ENCODE measurements at places on chromosomes 1 and 21.

DNA sequence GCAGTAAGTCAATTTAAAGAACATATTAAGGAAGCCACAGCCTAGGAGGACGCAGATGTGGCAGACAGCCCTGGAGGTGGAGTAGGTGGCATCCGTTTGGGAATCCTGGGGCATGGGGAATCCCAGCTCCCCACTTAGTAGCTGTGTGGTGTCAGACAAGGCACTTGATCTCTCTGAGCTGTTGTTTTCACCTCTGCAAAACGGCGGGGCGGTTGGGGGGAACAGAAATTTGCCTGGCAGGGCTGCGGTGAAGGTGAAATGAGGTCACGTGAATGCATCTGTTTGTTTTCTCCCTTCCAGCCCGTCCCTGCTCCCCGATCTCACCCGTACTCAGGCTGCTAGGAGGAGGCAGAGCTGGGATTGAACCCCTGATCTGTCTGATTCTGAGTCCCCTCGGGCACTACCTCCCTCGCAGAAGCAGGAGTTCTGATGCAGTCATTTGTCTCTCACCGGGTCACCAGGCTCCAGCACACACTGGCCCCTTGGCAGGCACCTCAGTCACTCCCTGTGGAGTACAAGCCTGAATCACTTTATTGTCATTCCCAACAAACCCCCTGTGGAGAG, 2.2 kb upstream of the LAPTM5 start:
- DNase-seq, result peak; percentile 54

- DNase-seq, result peak; percentile 65
Observed at GRCh38 chr1:235417086-235417697, 50.0 kb downstream of the TBCE start.

DNA sequence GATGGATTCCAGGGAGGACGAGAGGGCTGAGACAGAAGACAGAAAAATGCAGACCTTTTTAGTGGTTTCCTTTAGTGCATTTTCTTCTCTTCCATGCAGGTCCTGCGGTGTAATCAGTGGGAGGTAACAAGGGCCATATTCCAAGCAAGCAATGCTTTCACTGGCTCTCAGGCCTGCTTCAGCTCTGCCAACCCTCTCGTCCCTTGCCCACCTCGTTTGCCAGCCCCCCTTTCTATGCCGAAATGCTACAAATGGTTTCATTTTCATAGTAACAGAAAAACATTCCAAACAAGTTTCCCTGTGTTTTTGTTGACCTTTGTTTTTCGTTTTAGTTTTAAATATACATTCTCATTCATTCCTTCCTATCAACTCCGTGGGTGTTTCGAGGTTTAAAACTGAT, 443.1 kb downstream of the TTLL7 start:
- DNase-seq, result no peak

GRCh38 chr1:191876631-191877030, 281.6 kb upstream of the RGS18 start:
- no peak for DNase-seq

GRCh38 chr1:116076831-116077230, 34.4 kb upstream of the MAB21L3 start:
- DNase-seq, result no peak

- no peak for DNase-seq
Observed at GRCh38 chr1:214588963-214589597, 13.9 kb upstream of the CENPF start.

DNA sequence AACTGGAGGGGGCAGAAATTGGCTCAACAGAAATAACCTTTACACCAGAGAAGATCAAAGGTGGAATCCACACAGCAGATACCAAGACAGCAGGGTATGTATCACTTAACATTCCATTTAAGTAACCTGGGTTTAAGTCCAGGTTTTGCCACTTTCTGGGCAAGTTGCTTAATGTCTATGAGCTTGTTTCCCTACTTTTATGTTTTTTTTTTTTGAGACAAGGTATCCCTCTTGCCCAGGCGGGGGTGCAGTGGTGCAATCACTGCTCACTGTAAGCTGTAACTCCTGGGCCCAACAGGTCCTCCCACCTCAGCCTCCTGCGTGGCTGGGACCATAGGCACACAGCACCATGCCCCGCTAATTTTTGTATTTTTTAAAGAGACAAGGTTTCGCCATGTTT, 2.2 kb downstream of the RTCA start:
- DNase-seq, result no peak

GRCh38 chr1:165069829-165070228, 286.7 kb downstream of the LMX1A start:
- no peak for DNase-seq

GRCh38 chr1:30378991-30379581, 344.3 kb downstream of the MATN1 start:
- peak; percentile 6 for DNase-seq

GRCh38 chr1:119799003-119799402, 12.3 kb downstream of the REG4 start:
- no peak for DNase-seq

DNA sequence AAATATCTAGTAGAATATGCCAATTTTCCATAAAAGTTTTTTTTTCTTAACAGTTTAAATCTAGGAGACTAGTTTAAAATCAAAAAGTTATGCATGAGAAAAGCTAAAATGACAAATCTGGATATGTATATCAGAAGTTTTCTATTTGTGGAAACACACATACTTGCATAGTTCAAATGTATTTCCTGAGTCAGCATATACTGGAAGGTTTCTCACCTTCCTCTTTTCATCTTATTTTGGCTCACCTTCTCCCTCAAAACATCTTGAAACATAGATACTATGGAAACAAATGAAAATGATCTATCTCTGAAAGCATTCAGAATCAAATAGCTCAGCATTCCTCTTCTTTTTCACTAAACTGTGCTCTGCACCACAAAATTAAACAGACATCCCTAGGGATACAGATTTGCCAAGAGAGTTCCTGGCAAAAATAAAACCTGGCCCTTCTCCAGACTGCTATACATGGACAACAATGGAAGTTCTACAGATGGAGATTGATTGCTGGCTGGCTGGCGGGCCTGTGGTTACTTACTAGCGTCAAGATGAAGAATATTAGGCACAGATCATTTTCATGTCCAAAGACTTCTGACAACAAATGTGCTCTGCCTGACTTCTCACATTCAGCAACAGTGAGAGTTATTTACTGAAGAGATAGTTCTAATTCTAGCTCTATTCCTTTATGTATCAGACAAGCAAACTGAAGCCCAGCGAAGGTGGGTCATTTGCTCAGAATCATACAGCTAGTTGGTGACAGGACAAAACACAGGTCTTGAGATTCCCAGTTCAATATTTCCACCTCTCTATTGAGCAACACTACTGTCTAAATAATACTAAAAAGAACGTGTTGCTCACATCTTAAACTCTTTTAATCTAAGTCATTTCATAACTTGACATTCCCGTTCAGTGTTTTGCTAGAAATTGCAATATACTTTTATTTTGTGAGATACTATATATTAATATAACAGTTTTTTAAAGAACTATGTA, 26.6 kb downstream of the DIPK1A start:
- DNase-seq, result no peak

DNA sequence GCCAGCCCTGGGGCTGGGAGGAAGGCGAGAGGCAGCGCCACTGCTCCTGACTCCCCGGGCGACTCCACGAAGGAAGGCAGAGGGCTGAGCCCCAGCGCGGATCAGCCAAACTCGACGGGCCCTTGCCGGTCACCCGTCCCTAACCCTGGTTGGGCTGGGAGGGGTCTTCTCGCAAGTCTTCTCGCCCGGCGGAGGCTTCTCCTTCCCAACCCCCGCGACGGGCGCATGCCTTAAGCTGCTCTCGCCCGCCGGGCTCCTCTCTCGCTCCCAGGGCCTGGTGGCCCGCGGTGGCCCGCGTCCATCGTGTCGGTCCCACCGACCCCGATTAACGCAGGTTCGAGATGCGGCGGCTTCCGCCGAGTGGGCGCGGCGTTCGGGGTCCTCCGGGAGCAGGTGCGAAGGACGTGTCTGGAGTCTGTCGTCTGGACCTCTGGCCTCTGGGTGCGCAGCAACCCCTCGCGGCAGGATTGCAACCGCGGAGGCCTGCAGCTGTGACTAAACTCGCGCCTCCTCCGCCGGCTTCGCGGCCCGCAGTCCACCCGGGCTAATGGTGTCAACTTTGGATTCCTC, 29.0 kb upstream of the PPM1J start:
- DNase-seq, result no peak

DNA sequence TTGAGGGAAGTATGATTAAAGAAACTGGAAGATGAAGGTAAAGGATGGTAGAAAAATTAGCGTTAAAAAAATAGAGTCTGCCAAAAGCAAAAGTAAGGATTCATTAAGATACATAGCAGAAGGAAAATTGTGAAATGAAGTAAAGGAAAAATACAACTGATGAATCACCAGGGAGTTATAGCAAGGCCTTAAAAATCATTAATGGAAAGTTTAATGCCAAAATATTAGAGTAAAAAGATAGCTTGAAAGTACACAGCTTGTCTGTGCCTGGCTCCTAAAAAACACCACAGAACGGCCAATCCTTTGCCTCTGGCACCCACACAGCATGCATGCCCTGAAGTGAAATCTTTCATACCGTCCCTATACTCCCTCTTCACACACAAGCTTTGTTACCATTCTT, 66.9 kb upstream of the APOBEC4 start:
- DNase-seq, result no peak

- no peak for DNase-seq
Observed at GRCh38 chr1:159856576-159856975, 5.9 kb downstream of the VSIG8 start.

GRCh38 chr1:201313086-201313485, 29.8 kb downstream of the PKP1 start:
- no peak for DNase-seq

- DNase-seq, result no peak
Observed at GRCh38 chr1:173864179-173864867, 3.5 kb downstream of the GAS5 start.

GRCh38 chr1:21911205-21912001, 25.7 kb downstream of the HSPG2 start:
- no peak for DNase-seq

DNA sequence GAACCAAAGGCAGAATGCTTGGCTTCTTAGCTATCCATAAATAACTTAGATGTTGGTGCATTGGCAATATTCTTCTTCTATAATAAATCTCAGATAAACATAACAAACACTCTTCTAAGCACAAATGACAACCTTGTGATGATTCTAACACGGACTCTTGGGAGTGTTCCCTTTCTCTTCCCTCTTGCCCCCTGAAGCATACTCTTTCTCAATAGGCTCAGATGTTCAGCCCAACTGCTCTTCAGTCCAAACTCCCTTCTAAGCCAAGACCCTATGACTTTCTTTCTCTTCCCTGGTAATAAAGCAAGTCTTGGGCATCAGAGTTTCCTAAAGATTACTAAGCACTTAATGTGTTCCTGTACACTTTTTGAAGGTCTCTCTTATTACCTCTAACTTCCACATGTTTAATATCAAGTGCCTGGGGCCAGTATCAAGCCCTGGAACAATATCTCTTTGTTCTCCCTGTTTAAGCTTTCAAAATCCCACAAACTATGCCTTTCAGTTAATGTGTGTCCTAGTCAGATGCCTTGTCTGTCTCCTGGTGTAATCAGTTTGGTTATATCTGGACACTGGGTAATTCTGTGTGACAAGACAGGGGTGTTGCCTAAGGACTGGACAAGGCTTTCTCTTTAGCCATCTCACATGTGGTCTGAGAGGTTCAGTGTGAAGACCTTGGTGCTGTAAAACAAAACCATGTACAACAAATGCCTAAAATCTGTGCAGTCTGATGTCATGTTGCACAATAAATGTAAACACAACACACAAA, 92.9 kb upstream of the IVNS1ABP start:
- no peak for DNase-seq

DNA sequence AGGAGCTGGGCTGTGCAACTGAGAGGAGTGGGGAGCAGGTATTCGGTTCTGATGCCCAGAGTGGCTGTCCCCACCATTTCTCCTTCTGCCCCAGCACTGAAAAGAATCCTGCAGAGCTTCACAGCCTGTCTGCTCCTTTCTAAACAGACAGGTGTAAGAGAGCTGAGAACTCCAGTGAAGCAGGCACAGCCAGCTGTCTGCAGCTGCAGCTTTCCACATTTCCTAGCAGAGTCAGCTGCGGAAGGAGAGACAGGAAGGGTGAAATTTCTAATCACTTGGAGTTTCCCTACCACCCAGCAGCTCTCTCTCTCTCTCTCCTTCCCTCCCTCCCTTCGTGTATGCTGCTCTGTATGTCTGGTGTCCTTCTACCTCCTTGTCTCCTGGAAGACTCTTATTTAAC, 40.5 kb upstream of the GJB5 start:
- DNase-seq, result no peak

GRCh38 chr1:170634293-170634692, 29.6 kb upstream of the PRRX1 start:
- DNase-seq, result no peak

- no peak for DNase-seq
Observed at GRCh38 chr1:9873385-9873784, 36.7 kb downstream of the CTNNBIP1 start.

DNA sequence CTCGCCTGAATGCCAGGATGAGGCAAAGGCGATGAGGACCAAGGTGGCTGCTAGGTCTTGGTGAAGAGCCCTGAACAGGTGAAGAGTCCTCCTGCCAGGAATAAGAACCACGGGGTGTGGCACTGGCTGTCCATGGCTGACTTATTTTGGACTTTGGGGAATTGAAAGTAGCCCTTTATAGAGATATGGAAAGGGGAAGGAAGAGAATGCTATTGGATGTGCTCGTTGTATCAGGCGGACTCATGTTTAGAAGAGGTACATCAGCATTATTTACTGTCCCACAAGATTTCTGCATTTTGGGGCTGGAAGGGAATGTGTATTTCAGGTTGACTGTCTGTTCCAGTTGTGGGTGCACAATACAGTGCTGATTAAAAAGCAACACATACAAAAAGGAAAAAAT, 465.8 kb downstream of the DSCAM start:
- no peak for DNase-seq

- DNase-seq, result no peak
Observed at GRCh38 chr1:118826669-118827068, 161.5 kb downstream of the TBX15 start.

DNA sequence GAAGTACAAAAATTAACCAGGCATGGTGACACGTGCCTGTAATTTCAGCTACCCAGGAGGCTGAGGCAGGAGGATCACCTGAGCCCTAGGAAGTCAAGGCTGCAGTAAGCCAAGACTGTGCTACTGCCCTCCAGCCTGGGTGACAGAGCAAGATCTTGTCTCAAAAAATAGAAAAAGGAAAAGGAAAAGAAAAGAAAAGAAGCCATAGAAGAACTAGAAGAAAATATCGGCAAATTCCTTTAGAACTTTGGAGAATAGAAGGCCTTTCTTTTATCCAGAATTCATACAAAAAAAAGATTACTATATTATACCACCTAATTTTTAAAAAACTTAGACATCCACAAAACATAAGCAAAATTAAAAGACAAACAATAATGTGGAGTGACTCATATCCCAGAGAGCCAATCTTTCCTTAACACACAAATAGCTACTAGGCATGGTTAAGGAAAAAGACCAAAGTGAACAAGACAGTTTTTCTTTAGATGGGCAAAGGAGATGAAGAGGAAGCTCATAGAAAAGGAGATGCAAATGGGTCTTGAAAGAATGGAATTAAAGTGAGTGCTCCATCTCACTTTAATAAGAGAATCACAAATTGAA, 251.1 kb upstream of the IRF2BP2 start:
- no peak for DNase-seq
